ENCODE measurements at places on chromosomes 5 and 9.

DNA sequence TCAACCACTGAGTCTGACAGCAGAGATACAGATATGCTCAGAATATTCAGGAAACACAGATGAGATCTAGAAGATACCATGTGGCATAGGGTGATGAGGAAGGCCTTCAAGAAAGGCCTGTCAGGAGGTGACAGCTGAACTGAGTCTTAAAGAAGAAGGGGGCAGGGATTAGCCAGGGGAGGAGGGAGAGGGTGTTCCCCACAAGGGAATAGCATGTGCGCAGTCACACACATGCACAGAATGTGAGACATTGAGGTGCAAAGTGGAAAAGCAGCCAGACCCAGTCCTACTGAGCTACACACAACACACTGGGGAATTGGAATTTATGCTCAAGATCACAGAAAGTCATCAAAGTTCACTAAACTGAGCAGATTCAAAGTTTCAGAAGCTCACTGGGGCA is 3.0 kb upstream of the SLC25A48 start:
- DNase-seq: no peak

- DNase-seq: no peak
These were observed 87.4 kb downstream of the PAX5 start for GRCh38 chr9:36946653-36947052.

DNA sequence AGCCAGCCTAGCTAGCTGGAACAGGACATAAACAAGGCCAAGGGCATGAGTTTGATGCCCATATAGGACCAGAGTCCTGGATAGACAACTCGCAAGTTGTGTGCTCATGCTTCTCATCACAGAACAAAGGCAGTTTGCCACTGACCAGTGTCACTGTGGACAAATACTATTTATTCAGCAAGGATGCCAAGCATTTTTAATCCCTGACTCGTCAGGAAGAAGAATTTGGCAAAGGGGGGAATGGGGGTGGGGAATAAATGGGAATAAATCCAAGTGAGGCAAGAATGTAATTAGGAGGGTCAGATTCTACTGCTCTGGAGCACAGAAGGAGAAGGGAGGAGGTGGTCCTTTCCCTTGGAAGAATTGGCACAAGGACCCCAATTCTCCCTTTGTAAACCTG is 46.8 kb upstream of the ANKRD55 start:
- DNase-seq: no peak

DNA sequence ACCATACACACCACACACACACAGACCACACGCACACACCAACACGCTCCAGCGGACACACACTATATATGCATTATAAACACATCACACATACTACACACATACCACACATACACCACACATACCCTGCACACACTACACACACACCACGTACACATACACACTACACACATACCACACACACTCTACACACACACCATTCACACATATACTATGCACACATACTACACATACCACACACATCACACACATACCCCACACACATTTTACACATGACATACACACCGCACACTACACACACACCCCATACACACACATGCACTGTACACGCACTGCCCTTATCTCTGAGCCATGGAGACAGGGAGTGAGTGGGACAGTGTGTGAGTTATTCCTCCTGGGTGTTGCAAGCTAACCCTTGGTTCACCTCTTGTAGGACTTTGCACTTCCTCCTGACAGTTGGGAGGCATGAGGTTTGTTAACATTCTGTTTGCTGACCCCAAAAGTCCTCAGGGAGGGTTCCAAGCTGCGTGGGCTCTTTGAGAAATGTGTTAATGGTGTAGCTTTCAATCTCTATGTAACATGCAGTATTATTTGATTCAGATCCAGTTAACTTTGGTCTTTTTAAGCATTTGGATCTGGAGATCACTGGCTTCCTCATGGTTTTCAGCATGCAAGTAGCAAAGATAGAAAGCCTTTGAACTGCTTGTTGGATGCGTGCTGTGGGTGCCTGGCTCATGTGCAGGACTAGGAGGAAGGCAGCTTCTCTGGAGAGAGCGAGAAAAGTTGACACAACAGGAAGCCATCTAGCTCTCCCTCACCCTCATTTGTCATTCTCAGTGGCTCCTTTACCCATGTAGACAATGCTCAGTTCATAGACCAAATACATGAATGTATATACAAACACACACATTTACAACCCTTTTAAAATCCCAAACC is 13.7 kb downstream of the IL31RA start:
- no peak for DNase-seq

DNA sequence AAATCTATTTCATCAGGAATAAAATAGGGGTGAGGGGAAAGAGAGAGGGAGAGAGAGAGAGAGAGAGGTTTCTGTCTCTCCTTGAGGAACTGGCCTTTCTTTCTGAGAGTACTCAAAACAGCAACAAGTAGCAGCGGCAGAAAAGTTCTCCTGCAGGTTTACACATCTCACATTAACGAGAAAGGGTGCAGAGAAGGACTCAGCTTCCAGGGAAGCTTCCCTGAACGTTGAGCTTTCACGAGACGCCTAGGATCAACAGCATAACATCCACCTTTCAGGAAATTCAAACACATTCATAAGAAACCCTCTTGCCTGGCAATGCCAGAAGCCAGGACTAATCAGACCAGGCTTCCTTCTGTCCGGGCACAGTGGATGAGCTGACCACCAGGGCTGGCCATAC is 162.9 kb downstream of the ZDHHC21 start:
- DNase-seq: no peak

- no peak for DNase-seq
These were observed 405.4 kb downstream of the DMAC1 start for GRCh38 chr9:7394002-7394774.

DNA sequence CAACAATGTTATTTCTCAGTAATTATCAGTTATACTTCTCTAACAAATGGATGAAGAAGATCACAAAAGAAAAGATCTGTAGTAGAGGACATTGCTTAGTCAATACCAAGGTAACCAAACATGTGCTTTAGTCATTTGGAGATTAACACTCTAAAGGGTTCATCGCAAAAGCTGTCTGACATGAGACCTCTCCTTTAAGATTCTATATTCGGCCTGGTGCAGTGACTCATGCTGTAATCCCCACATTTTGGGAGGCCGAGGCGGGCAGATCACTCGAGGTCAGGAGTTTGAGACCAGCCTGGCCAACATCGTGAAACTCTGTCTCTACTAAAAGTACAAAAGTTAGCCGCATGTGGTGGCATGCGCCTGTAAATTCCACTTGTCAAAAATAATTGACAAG is 18.3 kb upstream of the CKMT2 start:
- no peak for DNase-seq

- peak; percentile 28 for DNase-seq
These were observed 122.0 kb downstream of the DRD1 start for GRCh38 chr5:175321927-175322532.

Measured in GM13977 (cell line).